ENCODE measurements at places on chromosomes 6 and 20.
A peak's percentile ranks its signal among the peaks of the same experiment; 100 is the strongest.

- DNase-seq = peak; percentile 15
Measured at GRCh38 chr6:130322673-130323268, 43.0 kb upstream of the TMEM200A start.

DNA sequence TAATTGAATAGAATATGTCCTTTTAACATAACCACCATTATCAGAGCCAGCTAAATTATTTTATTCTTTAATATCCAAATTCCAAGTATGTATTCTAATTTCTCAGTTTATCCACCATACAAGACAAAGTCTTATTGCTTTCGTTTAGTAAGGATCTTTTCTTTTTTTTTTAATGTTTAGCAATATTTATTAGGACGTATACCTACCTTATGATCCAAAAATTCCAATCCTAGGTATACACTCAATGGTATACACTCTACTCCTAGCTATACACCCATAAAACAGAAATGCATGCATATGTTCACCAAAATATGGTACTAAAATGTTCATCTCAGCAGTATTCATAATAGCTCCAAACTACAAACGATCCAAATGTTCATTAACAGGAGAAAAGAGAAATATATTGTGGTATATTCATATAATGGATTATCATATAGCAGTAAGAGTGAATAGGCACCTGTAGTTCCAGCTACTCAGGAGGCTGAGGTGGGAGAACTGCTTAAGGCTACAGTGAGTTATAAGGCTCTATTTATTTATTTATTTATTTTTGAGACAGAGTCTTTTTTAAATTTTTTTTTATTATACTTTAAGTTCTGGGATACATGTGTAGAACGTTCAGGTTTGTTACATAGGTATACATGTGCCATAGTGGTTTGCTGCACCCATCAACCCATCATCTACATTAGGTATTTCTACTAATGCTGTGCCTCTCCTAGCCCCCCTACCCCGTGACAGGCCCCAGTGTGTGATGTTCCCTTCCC, 17.3 kb downstream of the TNFAIP3 start:
- no peak for DNase-seq

GRCh38 chr6:41375598-41376151, 40.3 kb downstream of the NCR2 start:
- no peak for DNase-seq

DNA sequence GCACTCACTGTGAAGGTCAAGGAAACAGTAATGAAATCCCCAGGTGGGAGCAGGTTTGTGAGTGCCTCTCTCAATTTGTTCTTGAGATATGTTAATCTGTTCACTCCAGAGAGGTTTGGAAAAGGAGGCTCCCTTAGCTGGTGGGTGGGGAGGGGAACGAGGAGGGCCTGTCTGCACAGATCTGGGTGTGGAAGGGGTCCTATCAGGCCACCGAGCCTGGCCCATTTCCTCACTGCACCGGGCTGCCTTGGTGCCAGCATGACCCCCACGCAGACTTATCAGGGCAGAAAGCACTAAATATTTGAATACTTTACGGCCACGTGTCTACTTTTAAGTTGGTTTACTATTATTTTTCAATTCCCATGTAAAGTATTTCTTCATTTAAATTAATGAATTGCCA, 8.3 kb downstream of the AGPAT4 start:
- no peak for DNase-seq

- no peak for DNase-seq
Measured at GRCh38 chr6:5084781-5085647, at the start of gene PPP1R3G. Gene PPP1R3G, plus strand, starts transcription at chr6:5085341. Its CDS starts 145 bp downstream, at chr6:5085486.

DNA sequence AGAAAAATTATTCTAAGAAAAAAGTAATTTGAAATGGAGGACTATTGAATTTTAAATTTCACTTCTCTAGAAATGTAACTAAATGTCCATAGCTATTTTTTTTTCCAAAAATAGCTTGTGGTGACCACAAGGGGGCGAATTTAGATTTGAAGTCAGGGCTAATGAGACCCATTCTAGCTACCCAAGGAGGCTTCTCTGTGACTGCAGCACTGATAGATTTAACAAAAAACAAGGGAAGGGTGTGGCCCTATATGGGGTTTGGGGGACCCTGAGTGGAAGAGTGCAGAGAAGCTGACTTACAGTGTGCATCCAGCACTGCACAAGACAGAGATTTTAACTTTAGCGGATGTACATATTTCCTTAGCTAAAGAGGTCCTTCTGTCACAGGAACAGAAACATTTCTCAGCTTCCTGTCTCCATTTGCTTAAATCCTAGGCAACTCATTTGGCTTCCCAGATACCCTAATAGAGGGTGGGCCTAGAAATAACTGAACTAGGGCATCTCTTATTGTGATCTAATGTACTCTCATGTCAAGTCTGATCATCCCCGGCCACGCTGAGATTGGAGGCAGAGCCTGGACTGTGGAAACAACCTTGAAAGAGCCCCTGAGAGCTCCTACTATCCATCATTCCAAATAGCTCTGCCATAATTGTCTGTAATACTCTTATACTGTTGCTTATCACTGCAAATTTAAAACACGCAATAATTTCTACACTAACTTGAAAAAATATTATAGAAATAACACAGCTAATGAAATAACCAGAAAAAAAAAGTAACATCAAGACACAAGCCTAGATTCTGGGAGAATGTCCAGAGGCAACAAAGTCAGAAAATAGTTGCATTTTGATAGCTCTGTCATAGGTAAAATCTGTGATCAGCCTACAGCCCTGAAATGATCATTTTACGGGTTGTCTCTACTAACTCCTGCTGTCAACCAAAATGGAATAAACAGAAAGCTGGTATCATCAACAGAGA, 93.6 kb downstream of the SNAP91 start:
- no peak for DNase-seq

DNA sequence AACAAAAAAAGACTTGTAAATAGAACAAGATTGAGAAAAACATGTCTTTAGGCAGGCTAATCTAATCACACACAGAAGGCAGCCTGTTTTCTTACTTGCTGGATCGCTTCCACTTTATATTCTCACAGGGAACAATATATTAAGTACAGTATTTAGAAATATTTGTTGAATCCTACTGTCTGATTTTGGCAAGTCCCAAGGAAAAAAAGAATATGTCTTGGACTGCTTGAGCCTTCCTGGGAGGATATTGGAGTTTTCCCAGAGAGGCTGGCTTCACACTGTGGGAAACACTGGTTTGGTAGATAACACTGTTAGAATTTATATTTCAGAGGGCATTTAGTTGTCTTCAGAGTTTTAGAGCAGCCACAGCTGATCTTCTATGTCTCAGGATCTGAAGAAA, 229.7 kb downstream of the PRL start:
- DNase-seq = no peak

GRCh38 chr6:170243386-170243785, 47.5 kb downstream of the DLL1 start:
- DNase-seq = no peak

DNA sequence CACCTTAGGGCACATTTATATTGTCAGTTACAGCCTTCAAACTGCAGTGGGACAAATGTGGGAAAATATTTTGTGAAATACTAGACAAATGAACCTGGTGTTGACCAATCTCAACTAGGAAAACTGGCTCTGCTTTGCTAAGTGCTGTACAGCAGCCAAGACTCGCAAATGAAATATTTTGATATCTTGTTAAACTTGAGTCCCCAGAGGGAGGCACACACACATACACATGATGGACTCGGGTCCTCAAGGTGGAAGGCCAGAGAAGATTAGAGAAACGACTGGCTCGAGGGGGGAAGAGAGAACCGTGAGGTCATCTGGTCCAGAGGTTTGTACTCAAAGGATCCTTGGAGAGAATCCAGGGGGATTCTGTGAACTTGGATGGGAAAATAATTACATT, 67.3 kb upstream of the JAG1 start:
- DNase-seq = no peak

- no peak for DNase-seq
Measured at GRCh38 chr6:42123379-42124103, 18.9 kb downstream of the C6orf132 start.

- DNase-seq = no peak
Measured at GRCh38 chr20:64101731-64102621, 5.4 kb downstream of the NPBWR2 start.

All from stimulated activated CD8-positive, alpha-beta memory T cell treated with anti-CD3 and anti-CD28 coated beads, Interleukin-15, amount 100 ng/mL, for 4 hours (primary cell).